AG09319 (cell line): ENCODE measurements at places on chromosomes 5 and 9.

DNA sequence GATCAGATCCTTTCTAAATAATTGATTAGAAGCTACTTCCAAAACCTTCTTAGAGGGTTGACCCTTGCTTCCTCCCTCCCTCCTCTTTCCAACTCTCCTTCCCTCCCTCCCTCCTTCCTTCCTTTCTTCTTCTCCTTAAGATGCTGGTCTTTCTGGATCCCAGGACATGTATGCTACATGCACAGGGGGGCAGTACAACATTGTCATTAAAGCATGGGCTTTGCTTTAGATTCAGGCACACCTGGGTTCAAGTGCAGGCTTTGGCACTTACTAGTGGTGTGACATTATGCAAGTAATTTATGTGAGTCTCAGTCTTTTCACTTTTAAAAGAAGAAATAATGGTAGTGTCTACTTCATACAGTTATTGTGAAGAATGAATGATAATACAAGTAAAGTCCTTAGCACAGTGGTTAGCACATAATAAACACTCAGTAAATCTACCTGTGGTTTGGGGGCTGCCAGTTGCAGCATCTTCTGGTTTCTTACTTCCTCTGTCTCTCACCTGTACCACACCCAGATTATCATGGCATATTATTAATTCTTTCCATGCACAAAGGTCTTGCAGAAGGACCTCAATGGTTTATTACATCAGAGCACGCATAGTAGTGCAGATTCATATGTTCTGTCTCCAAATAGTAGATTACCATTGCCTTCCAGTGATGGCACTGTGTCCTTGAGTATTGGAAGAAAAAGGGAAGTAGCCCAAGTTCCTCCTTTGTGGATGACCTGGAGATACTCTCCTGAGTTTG, 154.1 kb downstream of the ARHGAP26 start:
- DNase-seq, result no peak

DNA sequence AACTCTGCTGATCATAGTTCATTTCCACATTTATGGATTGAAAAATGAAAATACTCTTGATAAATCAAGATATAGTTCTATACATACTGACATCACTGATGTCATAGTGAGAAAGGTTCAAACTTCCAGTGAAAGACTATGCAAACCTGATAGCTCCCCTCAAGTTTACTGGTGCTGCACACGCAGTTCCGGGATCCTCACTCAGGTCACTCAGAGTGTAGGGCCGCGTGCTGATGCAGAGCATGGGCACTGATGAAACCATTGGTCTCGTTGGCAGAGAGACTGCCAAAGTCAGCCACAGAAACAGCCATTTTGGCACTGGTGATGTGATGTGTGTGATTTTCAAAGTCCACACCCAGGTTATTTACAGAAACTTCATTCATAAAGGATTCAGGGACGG, 13.5 kb downstream of the SETD9 start:
- DNase-seq, result no peak

DNA sequence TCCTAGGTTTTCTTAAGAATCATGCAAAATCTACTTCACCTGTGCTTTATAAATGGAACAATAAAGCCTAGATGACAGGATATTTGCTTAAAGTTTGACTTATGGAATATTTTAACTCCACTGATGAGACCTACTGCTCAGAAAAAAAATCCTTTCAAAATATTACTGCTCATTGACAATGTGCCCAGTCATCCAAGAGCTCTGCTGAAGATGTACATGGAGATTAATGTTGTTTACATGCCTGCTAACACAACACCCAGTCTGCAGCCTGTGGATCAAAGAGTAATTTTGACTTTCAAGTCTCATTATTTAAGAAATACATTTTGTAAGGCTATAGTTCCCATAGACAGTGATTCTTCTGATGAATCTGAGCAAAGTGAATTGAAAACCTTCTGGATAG, 889.6 kb downstream of the CDH18 start:
- no peak for DNase-seq

DNA sequence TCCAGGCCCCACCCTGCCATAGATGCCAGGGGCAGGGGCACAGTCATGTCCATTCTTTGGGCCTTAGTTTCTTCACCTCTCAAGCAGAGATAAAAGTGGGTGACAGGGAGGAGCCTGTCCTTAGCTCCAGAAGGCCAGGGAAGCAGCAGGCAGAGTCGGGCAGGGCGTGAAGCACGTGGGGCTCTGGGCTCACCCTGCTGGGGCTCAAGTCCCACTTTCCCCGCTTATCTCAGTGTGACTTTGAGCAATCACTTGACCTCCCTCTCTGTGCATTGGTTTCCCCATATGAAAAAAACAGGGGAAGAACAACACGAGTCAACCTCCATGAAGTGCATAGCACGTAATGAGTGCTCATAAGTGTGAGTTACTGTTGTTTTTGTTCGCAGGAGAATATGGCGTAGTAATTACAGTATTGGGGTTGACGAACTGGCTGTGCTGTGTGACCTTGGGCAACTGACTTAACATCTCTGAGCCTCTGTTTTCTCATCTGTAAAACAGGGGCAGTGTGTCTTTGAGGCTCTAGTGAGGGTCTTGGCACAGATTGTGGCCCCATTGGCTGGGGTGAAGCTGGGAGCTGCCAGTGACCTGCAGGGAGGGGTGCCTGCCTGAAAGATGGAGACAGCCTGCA, 39.9 kb upstream of the HAND1 start:
- DNase-seq, result no peak

GRCh38 chr5:110040178-110040577, 350.5 kb downstream of the MAN2A1 start:
- no peak for DNase-seq
